Colonic mucosa (tissue), 4 donors: ENCODE measurements at places on chromosomes 6 and 20. TPM values are rescaled to one million over a fixed set of nuclear protein-coding genes. Genes with fewer than 3 reads are reported as not detected.

GRCh38 chr6:88120635-88121034, 45.5 kb downstream of the CNR1 start:
- no peak for DNase-seq

GGTLC1 gene
- not detected for total RNA-seq

- DNase-seq = no peak
These were observed 24.5 kb upstream of the ABCC10 start for GRCh38 chr6:43402820-43403219.

DNA sequence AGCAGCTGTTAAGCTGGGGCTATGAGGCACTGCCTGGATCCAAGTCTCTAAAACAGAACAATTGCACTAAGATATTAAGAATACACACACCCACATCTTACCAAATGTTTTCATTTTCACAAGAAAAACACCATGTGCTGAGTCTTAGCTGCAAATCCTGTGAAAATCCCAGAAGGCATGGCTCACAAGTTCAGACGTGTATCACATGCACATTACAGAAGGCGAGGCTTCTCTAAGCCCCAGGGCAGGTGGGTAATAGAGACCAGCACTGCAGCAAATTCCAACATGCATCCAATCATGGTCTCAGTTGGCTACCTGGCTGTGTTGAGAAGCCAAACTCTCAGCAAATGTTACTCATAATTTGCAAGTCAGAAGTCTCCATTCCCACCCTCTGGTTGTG, 16.2 kb upstream of the CST3 start:
- no peak for DNase-seq

- no peak for DNase-seq
These were observed 279.0 kb downstream of the FOXA2 start for GRCh38 chr20:22305381-22305780.

- DNase-seq = no peak
These were observed 706.5 kb upstream of the MAN1A1 start for GRCh38 chr6:120056085-120056484.

DNA sequence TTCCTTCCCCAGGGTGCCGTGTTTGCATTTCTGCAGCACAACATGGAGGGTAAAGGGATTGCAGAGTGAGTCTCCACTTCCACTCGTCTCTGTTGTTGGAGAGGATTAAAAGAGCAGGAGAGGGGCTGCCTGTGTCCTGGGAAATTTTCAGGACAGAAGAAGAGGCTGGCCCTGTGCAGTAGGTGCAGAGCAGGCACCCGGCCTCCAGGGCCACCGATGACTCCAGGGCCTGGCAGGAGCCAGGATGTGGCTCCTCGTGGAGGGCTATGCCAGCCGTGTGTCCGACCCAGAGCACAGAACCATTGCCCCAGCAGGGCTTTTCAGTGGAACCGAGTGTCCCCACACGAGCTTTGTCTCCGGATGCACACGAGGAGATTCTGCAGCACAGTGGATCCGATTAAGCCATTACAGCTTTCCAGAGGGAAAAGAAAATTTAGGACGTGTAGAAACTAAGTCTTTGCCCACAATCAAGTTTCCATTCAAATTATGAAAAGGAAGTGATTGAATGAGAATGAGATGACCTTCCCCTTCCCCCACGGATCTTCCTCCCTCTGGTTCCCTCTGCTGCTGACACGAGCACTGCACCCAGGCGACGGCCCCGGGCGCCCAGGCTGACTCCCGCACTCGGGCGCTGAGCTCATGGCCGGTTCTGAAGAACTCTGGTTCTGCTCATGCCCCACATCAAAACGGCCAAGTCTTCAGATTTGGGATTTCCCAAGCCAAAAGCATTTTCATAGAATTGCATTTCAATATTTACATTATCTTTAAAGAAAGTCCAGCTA, 43.1 kb upstream of the UNC93A start:
- no peak for DNase-seq

DNA sequence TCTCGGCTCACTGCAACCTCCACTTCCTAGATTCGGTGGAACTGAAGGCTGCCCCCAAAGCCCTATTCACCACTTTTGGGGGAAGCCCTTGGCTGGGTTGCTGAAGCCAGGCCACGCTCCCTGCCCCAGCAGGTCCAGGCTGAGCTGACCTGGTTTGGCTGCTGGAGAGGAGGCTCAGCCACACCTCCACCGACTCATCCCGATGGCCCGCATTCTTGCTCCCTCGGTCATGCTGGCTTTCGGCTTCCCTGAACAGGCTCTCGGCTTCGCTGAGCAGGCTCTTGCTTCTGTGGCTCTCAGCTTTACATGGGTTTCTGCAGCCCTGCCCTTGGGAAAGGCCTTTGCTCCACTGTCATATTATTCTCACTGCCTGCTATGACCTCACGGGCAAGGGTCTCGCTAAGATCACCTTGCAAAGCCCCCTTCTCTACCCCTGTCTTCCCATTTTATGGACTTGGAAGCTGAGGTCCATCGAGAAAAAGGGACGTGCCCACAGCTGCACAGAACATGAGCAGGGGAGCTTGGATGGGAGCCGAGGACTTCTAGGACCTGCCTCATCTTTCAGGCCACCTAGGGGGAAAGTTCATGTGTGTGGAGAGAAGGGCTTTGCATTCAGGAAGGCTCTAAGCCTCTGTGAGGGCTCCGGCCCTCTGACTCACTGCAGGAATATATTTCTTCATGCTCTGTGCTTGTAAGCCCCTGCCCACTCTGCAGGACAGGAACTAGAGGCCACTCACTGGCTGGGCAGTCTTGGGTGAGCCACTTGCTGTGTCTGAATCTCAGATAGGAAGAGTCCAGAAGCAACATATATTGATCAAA, 15.6 kb downstream of the ARHGAP40 start:
- DNase-seq = no peak

DNA sequence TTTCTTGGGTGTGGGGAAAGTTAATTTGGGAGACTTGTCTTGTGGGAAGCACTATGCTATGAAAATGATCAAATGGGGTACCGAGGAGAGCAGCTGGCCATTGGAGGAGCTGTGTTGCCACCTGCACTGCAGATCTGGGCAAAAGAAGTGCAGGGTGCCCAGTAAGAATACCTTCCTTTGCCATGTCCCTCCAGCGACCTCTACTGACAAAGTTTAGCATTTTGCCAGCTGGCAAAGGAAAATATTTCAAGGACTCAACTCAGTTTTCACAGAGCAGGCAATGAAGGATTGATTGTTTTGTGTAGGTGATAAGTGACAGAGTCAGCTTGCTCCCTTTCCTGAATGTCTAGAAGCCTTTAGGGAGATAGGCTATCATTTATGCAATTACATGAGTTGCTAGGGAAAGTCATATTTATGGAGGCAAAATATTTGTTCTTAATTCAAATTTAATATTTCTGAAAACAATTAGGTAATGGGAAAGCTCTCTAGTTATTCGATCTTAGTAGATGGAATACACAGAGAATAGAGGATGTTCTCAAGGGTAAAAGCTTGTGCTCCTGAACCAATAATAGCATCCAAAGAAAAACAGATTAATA, 118.4 kb downstream of the FARS2 start:
- peak; percentile 34 for DNase-seq

RGL2 gene
- 29.9 TPM for total RNA-seq

DNA sequence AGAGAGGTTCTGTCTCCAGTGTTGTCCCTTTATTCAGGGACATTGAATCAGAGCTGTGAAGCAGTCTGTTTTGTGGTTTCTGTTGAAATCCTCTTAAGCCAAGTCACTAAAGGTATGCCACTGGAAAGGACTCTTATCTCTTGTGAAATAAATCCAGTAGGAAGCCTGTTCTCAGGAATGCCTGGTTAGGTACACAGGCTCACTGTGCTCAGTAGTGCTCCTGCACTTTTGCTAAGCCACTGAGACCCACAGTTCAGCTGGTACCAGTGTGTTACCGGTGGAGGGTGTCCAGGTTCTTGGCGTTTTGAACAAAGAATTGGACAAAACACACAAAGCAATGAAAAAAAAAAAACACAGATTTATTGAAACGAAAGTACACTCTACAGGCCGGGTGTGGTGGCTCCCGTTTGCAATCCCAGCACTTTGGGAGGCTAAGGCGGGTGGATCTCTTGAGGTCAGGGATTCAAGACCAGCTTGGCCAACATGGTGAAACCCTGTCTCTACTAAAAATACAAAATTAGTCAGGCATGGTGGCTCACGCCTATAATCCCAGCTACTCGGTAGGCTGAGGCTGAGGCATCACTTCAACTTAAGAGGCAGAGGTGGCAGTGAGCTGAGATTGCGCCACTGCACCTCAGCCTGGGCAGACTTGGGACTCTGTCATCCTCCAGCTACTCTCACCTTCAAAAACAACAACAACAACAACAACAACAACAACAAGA, 186.1 kb downstream of the JARID2 start:
- DNase-seq = no peak

DNA sequence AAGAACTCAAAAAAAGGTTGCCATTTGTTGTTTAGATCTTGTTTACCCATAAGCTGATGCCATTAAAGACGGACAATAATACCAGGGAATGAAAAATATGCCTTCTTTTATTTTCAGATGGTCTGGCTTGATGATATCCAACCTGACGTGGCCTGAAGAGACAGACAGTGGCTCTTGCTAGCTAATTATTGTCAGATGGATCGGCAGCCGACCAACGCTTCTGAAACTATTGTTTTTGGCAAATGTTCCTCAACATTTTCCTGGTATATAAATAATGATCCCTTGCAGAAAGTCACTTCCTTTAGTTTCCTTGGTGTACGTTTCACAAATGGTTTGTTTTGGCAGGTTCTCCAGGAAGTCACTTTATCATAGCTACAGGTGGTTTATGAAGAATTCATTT, 290.9 kb upstream of the TSHZ2 start:
- no peak for DNase-seq

C6orf52 gene
- 0.69 TPM for total RNA-seq

GRCh38 chr20:45950330-45950646, 15.8 kb downstream of the PCIF1 start:
- no peak for DNase-seq

GRCh38 chr20:17679941-17680835, 1.9 kb downstream of the RRBP1 start:
- peak; percentile 82 for DNase-seq

DNA sequence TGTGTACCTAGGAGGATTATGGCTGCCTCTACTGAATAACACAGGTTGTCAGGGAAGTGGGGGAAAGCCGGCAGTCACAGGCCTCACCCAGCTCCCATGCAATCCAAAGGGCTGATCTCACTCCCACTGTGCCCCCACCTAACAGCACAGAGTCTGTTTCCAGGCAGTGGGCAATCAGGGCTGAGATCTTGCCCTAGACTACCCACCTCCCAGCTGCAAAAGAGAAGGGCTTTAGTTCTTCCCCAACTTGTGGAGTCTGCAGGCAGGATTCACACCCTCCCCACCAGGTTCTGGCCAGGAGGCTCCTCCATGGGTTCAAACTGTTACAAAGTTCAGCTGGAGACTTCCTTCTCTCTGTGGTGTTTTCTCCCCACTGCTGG, 66.0 kb upstream of the OLIG3 start:
- no peak for DNase-seq

DNA sequence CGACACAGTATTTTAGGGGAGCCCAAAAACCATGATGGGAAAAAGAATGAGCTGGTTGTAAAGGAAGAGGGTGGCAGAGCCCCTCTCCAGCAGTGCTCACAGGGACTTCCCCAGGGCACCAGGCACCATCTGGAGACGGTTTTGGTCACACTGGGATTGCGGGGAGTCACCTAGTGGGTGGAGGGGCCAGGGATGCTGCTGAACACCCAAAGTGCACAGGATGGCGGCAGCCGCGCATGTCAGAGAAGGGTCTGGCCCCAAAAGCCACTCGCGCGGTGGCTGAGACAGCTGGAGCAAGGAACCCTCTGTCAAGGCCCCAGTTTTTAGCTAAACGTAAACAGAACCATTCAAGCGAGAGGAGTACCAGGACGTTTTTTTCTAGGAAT, 10.8 kb downstream of the CTSZ start:
- DNase-seq = no peak

- no peak for DNase-seq
These were observed 40.4 kb upstream of the SCML4 start for GRCh38 chr6:107864226-107865127.

CPNE5 gene
- 4.6 TPM for total RNA-seq

GRCh38 chr6:137241481-137242038, 22.4 kb upstream of the IFNGR1 start:
- DNase-seq = no peak

DNA sequence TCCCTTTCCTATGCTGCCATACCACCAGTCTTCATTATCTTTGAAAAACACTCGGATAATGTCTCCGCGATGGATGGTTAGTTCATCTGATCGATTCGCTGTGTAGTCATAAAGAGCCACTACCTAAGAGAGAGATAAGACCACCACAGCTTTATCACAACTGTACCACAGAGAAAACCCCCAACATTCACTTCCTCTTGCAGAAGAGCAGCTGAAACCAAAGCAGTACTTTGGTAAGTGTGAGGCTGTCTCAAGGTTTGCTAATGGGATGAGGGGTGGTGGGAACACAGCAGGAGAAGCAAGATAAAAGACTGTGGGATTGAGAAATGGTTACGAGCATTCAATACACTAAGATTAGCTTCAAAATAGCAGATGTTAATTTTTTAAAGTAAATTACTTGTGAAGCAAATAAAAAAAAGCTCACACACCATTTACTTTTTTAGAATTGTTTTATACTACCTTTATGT, 142.1 kb downstream of the MYB start:
- no peak for DNase-seq

- DNase-seq = no peak
These were observed 109.4 kb upstream of the AKAP12 start for GRCh38 chr6:151130329-151130728.

GRCh38 chr6:134196568-134197193, 121.2 kb downstream of the SGK1 start:
- no peak for DNase-seq

IMPG1 gene
- total RNA-seq = not detected

DNA sequence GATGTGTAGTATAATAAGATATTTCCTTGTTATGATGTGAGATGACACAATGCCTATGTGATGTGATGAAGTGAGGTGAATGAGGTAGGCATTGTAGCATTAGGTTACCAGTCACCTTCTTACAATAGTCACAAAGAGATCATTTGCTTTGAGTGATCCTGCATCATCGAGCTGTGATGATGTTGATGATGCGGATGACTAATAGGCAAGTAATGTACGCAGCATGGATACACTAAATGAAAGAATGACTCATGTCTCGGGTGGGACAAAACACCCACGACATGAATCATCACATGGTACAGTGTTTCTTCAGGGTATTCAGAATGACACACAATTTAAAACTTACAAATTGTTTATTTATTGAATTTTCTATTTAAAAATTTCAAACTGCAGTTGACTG, 806.3 kb upstream of the GJE1 start:
- DNase-seq = no peak
